ENCODE measurements at places on chromosomes 1 and 21. TPM values are rescaled to one million over a fixed set of nuclear protein-coding genes. Genes with fewer than 3 reads are reported as not detected.

Gene CD53
- total RNA-seq, result not detected

Gene OR2AJ1
- 0.11 TPM for total RNA-seq

Gene AMIGO1
- 0.79 TPM for total RNA-seq

Gene NTNG1
- under 0.01 TPM for total RNA-seq

Gene RCC2
- 130 TPM for total RNA-seq

Gene KRTAP11-1
- not detected for total RNA-seq

Gene KLHDC9
- total RNA-seq, result 3.5 TPM

Gene ZBTB8OS
- 35.7 TPM for total RNA-seq

Gene COL16A1
- 26.6 TPM for total RNA-seq

Gene PADI1
- total RNA-seq, result under 0.01 TPM

Gene DNAJC28
- 2.4 TPM for total RNA-seq

Gene CLCA1
- total RNA-seq, result not detected

Gene GUCA2B
- not detected for total RNA-seq

Gene IGSF9
- 7.7 TPM for total RNA-seq

Gene WDR64
- total RNA-seq, result 1.2 TPM

Gene ANKRD35
- 7.9 TPM for total RNA-seq

Gene FBXO28
- total RNA-seq, result 35.6 TPM

Gene ANXA9
- total RNA-seq, result 0.39 TPM

Gene DENND2C
- 10.8 TPM for total RNA-seq

Gene CDC42SE1
- total RNA-seq, result 112 TPM

Gene IL22RA1
- total RNA-seq, result 17.3 TPM

Gene TSPEAR
- total RNA-seq, result not detected

Gene OR2T33
- 0.54 TPM for total RNA-seq

Gene OR6N1
- not detected for total RNA-seq

Gene OR2L2
- total RNA-seq, result not detected

Gene PIK3R3
- total RNA-seq, result 11.4 TPM

Gene FAM72D
- 0.79 TPM for total RNA-seq

Gene SPOCD1
- total RNA-seq, result 0.79 TPM

Measured in placental epithelial cell (primary cell).